ENCODE measurements at places on chromosomes 3 and 15. TPM values are rescaled to one million over a fixed set of nuclear protein-coding genes. Genes with fewer than 3 reads are reported as not detected.

DNA sequence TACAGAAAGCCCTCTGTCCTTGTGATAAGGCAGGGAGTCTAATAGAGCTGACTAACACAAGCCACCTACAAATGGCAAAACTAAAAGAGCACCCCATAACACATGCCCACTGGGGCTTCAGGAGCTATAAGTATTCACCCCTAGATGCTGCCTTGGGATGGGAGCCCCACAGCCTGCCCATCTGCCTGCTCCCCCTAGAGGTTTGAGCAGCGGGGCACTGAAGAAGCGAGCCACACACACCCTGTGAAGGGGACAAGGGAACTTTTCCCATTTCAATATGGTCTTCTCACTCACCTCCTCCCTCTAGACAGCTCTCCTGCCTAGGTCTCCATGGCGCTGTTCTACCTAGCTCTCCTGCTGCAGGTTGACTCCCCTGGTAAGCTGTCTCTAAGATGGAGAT is 261.0 kb downstream of the SHQ1 start:
- no peaks in the 10 kb centered on the region for H3K36me3 ChIP-seq
- DNase-seq: no peak
- H3K4me1 ChIP-seq: peaks cover 1% of the 10 kb centered on the region

GRCh38 chr3:25495726-25496253 is 67.7 kb downstream of the RARB start:
- no peak overlapping the region for H3K4me3 ChIP-seq
- peaks cover 3% of the 10 kb centered on the region for H3K36me3 ChIP-seq
- no peaks in the 10 kb centered on the region for H3K27me3 ChIP-seq

The ACAN gene
- total RNA-seq: not detected

The MCTP2 gene
- 48.7 TPM for total RNA-seq

DNA sequence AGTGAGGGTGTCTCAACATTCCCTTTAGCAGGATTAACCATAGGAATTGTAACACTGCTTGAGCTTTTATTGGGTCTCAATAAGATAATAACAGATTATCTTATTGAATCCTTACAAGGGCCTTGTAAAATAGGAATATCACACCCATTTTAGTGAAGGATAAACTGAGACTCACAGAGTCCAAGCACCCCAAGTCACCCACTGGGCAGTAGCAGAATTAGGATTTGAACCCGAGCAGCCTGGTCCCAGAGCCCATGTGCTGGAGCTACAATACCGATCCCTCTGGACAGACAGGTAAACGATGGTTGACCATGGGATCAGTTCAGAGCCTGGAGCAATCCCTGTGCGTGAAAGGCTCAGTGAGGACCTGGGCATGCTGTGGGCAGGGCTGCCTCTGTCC is 56.3 kb upstream of the MRPS22 start:
- H3K27me3 ChIP-seq: no peaks in the 10 kb centered on the region
- H3K4me1 ChIP-seq: no peaks in the 10 kb centered on the region
- H3K36me3 ChIP-seq: no peaks in the 10 kb centered on the region
- DNase-seq: no peak

GRCh38 chr3:24023197-24023596 is 78.1 kb downstream of the NR1D2 start:
- H3K27ac ChIP-seq: no peak overlapping the region
- no peaks in the 10 kb centered on the region for H3K27me3 ChIP-seq
- no peaks in the 10 kb centered on the region for H3K4me1 ChIP-seq
- DNase-seq: no peak

DNA sequence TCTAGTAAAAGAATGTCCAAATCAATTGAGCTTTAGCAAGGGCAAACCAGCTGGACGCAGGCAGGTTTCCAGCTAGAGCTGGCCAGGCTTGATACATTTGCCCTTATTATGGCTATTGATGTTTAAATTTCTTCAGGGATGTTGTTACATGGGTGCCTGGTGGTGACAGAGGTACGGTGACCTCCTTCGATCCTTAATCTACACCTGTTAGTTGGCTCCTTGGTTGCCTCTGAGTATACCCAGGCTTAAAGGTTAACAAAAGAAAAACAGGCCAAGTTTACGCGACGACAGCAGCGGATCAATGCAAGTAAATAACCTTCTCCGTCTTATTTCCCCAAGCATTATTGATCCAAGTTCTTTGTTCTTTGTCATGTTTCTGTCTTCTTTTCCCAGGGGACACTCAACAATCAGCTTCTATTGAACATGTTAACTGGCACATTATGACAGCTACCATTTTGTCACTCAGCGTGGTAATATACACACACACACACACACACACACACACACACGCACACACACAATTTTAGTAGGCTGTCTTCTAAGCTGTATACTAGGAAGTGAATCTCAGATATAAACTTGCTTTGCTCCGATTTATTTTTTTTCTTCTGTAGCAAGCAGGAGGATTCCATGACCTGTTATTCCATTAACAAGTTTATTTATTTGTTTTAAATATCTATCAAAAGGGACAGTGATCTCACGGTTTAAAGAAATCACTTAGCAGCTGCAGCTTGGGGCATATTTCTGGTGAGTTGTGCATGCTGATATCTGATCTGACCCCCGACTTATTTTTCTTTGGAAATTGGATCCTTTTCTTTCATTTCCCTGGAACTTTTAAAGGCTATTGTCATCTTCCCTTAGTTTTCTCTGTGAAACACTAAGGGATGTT is 844.7 kb downstream of the MCTP2 start:
- H3K27ac ChIP-seq: no peak overlapping the region
- DNase-seq: no peak
- no peaks in the 10 kb centered on the region for H3K4me1 ChIP-seq
- H3K27me3 ChIP-seq: no peaks in the 10 kb centered on the region

GRCh38 chr3:153840487-153840886 is 280.7 kb upstream of the ARHGEF26 start:
- H3K27ac ChIP-seq: no peak overlapping the region
- peaks cover 3% of the 10 kb centered on the region for H3K27me3 ChIP-seq
- H3K4me3 ChIP-seq: no peak overlapping the region

DNA sequence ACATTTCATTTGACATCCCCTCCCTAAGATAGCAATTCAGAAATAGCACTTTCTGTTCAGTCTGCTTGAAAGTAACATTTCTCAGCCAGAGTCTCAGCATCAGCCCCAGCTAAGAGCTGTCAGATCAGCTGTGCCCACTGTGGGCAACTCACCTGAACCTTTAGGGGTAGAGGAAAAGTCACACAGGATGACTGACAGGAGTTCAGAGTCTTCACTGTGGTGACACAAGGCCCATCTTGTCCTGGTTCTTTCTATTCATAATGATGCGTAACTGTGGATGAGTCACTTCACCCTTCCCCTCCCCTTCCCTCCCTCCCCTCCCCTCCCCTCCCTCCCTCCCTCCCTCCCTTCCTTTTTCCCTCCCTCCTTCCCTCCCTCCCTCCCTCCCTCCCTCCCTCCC is 96.1 kb upstream of the RASGRP1 start:
- DNase-seq: peak; percentile 37
- peaks cover 62% of the 10 kb centered on the region for H3K4me1 ChIP-seq
- H3K36me3 ChIP-seq: peaks cover 20% of the 10 kb centered on the region
- H3K27me3 ChIP-seq: no peaks in the 10 kb centered on the region
- peak overlapping the region; percentile 61 for H3K27ac ChIP-seq

- no peak for DNase-seq
- peaks cover 2% of the 10 kb centered on the region for H3K36me3 ChIP-seq
- H3K27me3 ChIP-seq: no peaks in the 10 kb centered on the region
- no peak overlapping the region for H3K4me3 ChIP-seq
- no peak overlapping the region for H3K27ac ChIP-seq
Observed at GRCh38 chr3:31268868-31269267, 263.9 kb upstream of the STT3B start.

The HEXA gene
- total RNA-seq: 110 TPM

GRCh38 chr3:45966371-45966791 is 23.1 kb downstream of the CXCR6 start:
- peaks cover 90% of the 10 kb centered on the region for H3K4me1 ChIP-seq
- H3K27ac ChIP-seq: peak overlapping the region; percentile 83
- no peak overlapping the region for H3K4me3 ChIP-seq
- H3K36me3 ChIP-seq: peaks cover 94% of the 10 kb centered on the region
- no peaks in the 10 kb centered on the region for H3K27me3 ChIP-seq

DNA sequence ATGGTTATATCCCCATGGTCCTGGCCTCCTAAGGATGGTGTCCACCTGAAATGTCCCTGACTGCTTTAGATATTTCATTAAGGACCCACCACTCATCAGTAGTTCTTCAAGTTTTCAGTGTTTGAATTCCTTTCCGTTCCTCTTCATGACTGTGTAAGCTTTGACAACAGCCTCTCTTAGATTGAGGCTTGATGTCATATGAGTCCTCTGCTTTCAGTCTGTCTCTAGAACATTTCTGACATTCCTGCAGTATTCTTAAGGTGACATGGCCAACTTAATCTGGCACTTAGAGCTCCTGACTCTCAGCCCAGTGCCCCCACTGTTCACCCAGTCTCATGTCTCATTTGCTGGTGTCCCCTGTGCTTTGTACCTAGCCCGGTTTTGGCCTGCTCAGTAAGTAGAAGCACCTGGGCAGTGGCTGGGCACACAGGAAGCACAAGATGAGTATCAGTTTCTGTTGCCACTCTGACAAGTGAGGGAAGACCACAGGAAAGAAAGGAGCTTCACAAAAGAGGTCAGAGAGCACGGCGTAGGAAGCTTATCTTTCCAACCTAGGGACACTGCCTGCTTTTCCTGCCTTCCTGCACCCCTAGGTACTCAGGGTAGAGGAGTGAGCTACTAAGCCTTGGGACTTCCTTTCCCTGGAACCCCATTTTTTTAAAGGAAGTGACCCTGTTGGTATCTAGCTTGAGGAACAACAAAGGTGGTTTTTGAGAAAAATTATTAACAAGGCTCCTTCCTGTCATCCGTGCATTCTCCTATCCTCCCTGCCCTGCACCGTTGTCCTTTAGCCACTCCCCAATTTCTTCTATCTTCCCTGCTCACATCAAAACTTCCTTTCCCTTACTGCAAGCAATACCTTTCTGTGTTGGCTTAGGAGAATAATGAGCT is 103.1 kb downstream of the KLHL25 start:
- H3K4me1 ChIP-seq: peaks cover 72% of the 10 kb centered on the region
- peaks cover 63% of the 10 kb centered on the region for H3K36me3 ChIP-seq
- H3K4me3 ChIP-seq: peak overlapping the region; percentile 96
- peak overlapping the region; percentile 99 for H3K27ac ChIP-seq
- peak; percentile 59 for DNase-seq
- H3K27me3 ChIP-seq: no peaks in the 10 kb centered on the region

DNA sequence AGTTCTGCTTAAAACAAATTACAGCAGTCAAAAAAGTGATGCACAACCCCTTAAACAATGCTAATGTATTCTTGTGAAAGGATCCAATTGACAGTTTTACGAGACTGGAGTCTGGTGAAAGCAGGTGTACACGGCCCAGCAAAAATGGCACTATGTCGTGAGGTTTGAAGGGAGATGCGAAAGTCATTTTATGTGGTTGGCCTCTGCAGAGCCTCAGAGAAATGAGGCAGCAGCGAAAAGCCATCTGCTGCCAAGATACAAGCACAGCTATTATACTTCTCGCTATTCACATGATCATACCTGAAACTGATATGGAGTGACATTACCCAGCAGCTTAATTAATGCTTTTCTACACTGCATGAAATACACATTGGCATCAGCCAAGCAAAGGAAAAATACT is 36.4 kb downstream of the MECOM start:
- H3K4me1 ChIP-seq: no peaks in the 10 kb centered on the region
- H3K4me3 ChIP-seq: no peak overlapping the region
- DNase-seq: no peak
- peaks cover 5% of the 10 kb centered on the region for H3K27me3 ChIP-seq
- no peaks in the 10 kb centered on the region for H3K36me3 ChIP-seq

The FGD5 gene
- total RNA-seq: not detected

The SYNPR gene
- total RNA-seq: not detected

GRCh38 chr3:81490541-81491288 is 270.7 kb downstream of the GBE1 start:
- H3K4me1 ChIP-seq: no peaks in the 10 kb centered on the region
- no peaks in the 10 kb centered on the region for H3K27me3 ChIP-seq
- peak; percentile 78 for DNase-seq
- H3K27ac ChIP-seq: no peak overlapping the region

GRCh38 chr3:112956351-112956750 is 18.6 kb downstream of the CD200R1 start:
- no peak for DNase-seq
- no peak overlapping the region for H3K4me3 ChIP-seq
- no peak overlapping the region for H3K27ac ChIP-seq
- H3K4me1 ChIP-seq: peaks cover 27% of the 10 kb centered on the region
- H3K27me3 ChIP-seq: no peaks in the 10 kb centered on the region
- peaks cover 35% of the 10 kb centered on the region for H3K36me3 ChIP-seq

GRCh38 chr3:191119415-191120295 is 79.4 kb upstream of the OSTN start:
- no peaks in the 10 kb centered on the region for H3K36me3 ChIP-seq
- DNase-seq: no peak
- H3K27ac ChIP-seq: no peak overlapping the region
- H3K4me3 ChIP-seq: no peak overlapping the region

- H3K4me3 ChIP-seq: no peak overlapping the region
- no peak for DNase-seq
- H3K4me1 ChIP-seq: no peaks in the 10 kb centered on the region
- no peaks in the 10 kb centered on the region for H3K36me3 ChIP-seq
- H3K27me3 ChIP-seq: no peaks in the 10 kb centered on the region
Observed at GRCh38 chr3:24595796-24596195, 101.1 kb upstream of the THRB start.

The GPR149 gene
- total RNA-seq: not detected

GRCh38 chr3:67559029-67559605 is 95.3 kb downstream of the SUCLG2 start:
- no peak overlapping the region for H3K27ac ChIP-seq
- DNase-seq: no peak
- peaks cover 51% of the 10 kb centered on the region for H3K36me3 ChIP-seq
- H3K27me3 ChIP-seq: no peaks in the 10 kb centered on the region
- no peak overlapping the region for H3K4me3 ChIP-seq

The HIGD2B gene
- total RNA-seq: 0.20 TPM

The SEC11A gene
- total RNA-seq: 139 TPM
